ENCODE measurements at places on chromosomes 3 and 15.

GRCh38 chr3:60742606-60743145 lies 508.6 kb downstream of the FHIT start:
- DNase-seq, result no peak

- no peak for DNase-seq
Measured at GRCh38 chr3:127258733-127259132, 29.1 kb downstream of the PRR20G start.

DNA sequence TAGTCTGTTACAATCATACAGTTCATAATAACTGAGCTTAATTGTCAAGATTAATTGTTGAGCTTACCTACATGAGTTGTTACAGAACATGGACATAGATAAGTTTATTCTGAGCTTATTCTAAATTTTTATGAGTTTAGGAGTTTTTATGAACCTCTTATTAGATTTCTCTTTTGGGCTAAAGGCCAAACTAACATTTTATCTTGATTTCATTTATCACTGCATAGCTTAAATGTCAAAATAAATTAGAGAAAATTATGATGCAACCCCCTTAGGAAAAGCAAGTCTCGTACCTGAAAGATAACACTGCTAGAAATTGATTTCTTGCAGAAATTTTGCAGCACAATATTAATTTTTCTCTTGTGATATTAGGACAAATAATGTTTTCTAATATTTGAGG lies 54.5 kb downstream of the CNTN6 start:
- no peak for DNase-seq

DNA sequence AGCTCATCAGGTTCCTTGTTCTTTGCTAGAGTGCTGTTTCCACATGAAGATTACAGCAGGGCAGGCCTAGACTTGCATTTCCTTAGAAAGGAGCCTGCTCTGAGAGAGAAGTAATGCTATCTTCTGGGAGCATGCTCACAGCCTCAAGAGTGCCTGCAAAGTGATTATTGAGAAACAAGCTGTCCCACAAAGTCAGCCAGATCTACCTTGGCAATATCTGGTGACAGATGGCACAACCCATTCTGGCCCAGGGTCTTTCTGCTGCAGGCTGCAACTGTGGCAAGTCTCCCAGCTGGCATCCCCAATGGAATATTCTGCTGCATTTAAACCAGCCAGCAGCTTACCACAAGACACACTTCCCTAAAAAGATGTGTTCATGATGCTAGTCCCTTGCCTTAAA lies 29.3 kb downstream of the MTMR10 start:
- DNase-seq, result no peak

- DNase-seq, result no peak
Measured at GRCh38 chr3:86856711-86857110, 134.2 kb downstream of the VGLL3 start.

DNA sequence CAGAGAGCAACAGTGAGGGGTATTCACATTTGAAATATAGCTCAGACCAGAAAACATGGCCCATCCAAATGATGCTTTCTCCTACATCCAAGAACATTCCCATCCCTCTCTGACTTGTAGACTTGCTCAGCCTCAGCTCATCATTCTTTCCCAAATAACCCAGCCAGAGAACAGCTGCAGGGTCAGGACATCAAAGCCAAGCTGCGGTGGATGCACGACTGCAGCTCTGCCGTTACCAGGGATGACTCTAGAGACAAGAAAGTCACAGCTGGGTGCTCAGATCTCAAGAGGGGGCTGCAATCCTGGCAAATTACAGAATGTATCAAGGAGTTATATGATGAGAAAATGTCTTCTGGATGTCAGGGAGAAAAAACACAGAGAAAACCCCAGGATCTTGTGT lies 944.3 kb downstream of the NTRK3 start:
- no peak for DNase-seq

DNA sequence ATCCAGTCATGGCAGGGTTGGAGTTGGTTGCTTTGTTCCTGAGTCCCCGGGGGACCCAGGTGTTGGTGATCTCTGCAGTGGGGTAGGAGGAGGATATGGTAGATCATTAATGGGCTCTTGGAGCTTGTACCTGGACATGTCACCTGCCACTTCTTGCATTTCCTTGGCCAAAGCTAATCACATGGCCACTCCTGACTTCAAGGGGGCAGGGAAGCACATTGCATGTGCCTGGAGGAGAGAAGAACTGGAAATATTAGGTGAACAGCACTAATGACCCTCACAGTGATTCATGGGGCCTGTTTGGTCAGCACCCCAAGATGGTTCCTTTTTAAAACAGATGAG lies 87.1 kb upstream of the MYZAP start:
- DNase-seq, result no peak

GRCh38 chr3:38148311-38148882 lies 9.9 kb downstream of the MYD88 start:
- no peak for DNase-seq

- DNase-seq, result no peak
Measured at GRCh38 chr3:56899078-56899477, 97.3 kb upstream of the ARHGEF3 start.

- no peak for DNase-seq
Measured at GRCh38 chr3:195348426-195349115, 77.6 kb upstream of the XXYLT1 start.

DNA sequence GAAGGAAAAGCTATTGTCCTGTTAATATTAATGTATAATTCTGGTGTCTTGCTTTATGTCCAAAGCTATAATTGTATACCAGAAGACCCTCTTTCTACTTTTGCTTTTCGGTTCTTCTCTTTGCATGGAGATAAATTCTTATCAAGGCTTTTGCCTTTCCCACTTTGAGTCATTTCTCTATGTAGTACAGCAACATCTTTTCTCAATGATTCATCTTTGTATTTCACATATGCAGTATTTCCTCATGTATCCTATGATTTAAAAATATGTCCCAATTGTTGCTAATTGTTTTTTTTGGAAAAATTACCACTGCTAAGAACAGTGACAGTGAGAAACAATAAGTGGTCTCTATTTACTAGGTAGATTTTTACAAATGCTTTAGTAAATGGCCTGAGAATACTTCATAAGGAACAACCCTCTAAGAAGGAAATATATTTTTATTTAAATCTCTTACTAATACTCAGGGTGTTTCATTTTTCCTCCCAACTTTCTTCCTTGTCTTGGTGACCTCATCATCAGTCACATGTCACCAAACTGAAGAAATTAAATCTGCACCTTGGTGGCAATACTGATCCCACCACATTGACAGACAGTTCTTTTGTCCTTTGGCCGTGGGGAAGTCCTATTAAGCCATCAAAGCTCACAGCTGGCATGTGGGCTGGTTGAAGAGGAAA lies 290.6 kb downstream of the SATB1 start:
- no peak for DNase-seq

GRCh38 chr15:100105101-100105500 lies 236.7 kb downstream of the ADAMTS17 start:
- DNase-seq, result no peak

- no peak for DNase-seq
Measured at GRCh38 chr3:168094580-168094876, 1.2 kb downstream of the GOLIM4 start.

- no peak for DNase-seq
Measured at GRCh38 chr3:133445108-133445507, 45.3 kb downstream of the BFSP2 start.

GRCh38 chr15:36403351-36403750 lies 176.1 kb upstream of the CDIN1 start:
- DNase-seq, result no peak

- no peak for DNase-seq
Measured at GRCh38 chr3:123949641-123950040, 11.4 kb downstream of the CCDC14 start.

DNA sequence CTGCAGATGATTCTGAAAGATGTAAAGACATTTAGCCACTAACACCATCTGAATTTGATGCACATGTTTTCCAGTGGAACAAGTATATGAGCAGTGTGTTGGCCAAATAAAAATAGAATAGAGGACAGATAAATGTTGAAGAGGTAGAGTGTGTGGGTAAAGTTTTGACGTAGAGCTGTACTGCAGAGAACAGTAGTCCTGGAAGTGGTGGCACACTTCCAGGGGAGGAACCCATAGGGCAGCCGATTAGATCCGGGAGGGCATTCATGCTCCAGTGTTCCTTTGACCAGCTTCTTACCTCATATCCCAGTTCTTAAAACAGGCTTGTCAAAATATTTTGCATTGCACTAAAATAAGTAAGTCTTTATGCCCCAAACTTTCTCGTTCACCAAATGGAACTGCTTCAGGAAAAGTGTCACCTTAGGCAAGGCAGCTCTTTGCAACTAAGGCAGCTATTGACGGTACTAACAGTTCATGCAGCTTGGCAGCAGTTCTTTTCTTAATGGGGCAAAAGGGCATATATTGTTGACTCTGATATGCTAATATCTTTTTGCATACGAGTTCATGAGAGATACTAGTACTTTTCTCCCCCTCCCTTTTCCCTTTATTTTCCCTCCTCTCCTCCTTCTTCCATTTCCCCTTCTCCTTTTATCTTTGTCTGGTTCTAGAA lies 429.3 kb upstream of the AZI2 start:
- no peak for DNase-seq

DNA sequence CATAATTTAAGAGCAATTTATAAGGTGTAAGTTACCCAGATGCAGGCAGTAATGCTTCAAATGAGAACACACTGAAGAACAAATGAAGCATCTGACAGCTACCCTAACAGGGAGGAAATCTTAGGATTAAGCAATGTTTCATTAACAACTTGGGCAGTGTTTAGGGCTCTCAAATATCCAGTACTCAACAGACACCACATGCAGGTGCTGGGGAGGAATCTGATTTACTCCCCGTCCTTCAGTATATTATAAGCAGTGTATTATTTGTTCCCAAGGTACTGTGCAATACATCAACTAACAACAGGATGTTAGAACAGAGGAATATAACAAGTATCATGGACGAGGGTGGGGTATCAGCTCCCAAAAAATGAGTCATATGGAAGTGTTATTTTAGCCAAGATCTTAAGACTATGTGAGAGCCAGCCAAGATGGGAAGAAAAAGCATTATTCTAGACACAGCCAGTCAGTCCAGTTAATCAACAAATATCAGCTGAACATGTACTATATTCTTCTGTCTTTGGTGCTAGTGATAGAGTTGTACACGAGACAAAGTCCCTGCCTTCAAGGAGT lies 20.4 kb downstream of the BTBD1 start:
- no peak for DNase-seq

GRCh38 chr3:109396806-109397205 lies 59.5 kb upstream of the DPPA4 start:
- no peak for DNase-seq
